Activated CD8-positive, alpha-beta T cell treated with anti-CD3 and anti-CD28 coated beads, Interleukin-2, amount 10 ng/mL, durations not matched to agents 7 days and 5 days (primary cell): ENCODE measurements at places on chromosomes 11 and 22. TPM values are rescaled to one million over a fixed set of nuclear protein-coding genes. Genes with fewer than 3 reads are reported as not detected.
A peak's percentile ranks its signal among the peaks of the same experiment; 100 is the strongest.

Gene ANO1
- total RNA-seq, result not detected

Gene SLC22A6
- total RNA-seq, result not detected

Gene CBLIF
- total RNA-seq, result not detected

Gene C11orf24
- 30.0 TPM for total RNA-seq

Gene OR10D3
- not detected for total RNA-seq

- DNase-seq, result no peak
Measured at GRCh38 chr11:117557361-117557760, 229.7 kb downstream of the CEP164 start.

GRCh38 chr11:69204941-69205742, 49.4 kb downstream of the SMIM38 start:
- no peak for DNase-seq

DNA sequence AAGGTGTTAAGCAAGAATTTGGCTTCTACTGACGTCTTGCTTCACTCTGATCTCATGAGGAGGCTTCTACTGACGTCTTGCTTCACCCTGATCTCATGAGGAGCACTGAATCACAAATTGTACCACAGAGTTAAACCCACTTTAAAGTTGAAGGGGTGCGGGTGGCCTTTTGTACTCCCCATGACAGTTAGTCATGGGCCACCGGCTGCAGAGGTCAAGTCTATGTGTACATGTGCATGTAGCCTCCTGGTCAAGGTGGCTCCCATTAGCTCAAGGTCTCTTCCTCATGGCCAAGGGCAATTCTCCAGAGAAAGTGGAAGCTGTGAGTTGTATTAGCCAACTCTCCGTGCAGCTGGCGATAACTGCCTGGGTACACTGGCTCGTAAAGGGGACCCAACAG, 23.1 kb upstream of the FZD4 start:
- DNase-seq, result no peak

- peak; percentile 85 for DNase-seq
Measured at GRCh38 chr11:1757861-1758610, 5.7 kb downstream of the CTSD start.

DNA sequence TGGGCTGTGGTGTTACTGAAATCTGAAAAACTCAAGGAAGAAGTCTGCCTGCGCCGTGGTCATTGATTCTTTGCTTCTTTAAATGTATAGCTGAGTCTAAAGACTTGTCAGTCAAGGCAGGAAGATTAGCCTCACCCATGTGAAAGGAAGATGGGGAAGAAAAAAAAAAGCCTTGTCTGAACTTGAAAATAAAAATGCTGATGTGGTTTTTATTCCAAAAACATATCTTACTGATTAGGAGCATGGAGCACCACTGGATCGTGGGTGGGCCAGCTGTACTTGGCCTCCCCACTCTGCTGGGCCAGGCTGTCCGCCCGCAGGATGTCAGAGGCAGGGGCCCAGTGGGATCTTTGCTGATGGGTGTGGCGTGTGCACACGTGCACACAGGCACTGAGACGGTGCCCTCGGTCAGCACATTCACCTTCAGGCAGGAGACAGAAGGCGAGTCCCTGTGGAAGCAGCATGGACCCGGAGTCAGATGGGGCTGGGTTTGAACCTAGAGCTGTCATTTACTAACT, 111.9 kb downstream of the WNT7B start:
- DNase-seq, result no peak

DNA sequence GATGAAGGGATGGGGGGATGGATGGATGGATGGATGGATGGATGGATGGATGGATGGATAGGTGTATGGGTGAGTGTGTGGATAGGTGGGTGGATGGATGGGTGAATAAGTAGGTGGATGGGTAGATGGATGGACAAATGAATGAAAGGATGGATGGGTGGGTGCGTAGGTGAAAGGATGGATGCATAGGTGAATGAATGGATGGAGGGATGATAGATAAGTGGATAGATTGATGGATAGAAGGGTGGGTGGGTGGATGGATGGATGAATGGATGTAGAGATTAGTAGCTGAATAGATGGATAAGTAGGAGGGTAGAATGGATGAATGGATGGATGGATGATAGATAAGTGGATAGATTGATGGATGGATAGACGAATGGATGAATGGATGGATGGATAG, 152.7 kb downstream of the MN1 start:
- DNase-seq, result no peak

DNA sequence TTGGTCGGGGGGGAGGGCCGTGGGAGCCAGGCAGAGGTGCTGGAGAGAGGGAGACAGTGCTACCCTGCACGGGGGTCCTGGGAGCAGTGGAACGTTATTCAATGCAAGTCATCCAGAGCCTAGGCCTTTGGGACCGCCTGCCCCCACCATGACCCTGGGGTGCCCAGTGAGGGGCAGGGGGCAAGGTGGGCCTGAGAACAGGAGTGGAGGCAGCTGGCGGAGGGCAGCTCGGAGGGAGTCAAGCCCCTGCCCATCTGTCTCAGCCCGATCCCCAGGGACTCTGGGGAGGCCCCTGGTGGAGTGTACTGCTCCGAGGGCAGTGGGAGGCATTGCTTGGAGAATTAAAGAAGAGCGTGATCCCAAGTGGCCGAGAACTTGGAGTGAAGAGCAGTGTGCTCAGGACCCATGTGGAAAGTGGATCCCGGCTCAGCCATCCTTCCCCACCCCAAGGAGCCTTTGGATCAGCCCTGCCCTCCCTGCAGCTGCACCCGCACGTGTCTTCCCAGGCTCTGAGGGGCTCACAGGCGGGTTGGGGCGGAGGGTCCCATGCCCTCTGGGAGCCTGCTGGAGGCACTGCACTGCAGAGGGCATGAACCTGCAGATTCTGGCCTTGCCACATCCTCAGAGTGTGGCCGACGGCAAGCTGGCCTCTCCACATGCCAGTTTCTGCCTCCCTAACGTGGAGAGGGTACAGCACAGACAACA, 34.0 kb upstream of the SMIM38 start:
- DNase-seq, result no peak

GRCh38 chr11:95296621-95297025, 65.6 kb upstream of the SESN3 start:
- no peak for DNase-seq

DNA sequence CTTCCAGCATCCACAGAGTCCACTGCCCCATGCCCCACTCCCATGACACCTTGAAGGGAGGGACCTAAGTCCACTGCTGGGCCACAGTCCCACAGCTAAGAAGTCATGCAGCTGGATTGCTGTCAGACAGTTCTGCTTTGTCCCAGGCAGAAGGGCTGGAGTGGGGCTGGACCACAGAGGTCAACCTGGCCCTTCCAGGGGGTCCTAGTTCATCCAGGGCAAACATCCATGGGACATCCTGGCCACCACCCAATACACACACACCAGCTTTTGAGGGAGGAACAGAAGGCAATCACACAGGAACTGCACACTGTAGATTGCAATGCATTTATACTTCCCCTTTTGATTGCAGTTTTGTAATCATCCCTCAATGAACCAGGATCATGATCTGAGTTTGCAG, 11.3 kb upstream of the APOL4 start:
- no peak for DNase-seq

- no peak for DNase-seq
Measured at GRCh38 chr11:70358753-70359152, 39.6 kb upstream of the CTTN start.

DNA sequence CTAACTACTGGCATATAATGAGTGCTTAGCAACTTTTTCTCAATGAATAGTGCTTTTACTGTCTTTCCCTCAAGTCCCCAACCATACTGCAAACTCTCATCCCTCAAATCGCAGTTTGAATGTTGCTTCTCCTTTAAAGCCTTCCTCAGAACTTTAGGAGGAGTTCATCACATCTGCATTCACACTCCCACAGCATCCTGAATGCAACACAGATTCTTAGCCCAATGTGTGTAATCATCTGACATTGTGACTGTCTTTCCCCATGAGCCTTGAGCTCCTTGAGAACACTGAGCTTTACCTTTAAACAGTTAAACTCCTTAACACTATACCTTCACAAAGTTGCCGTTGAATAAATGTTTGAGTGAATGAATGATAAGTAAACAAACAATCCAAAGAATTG, 81.7 kb upstream of the FAM181B start:
- no peak for DNase-seq

DNA sequence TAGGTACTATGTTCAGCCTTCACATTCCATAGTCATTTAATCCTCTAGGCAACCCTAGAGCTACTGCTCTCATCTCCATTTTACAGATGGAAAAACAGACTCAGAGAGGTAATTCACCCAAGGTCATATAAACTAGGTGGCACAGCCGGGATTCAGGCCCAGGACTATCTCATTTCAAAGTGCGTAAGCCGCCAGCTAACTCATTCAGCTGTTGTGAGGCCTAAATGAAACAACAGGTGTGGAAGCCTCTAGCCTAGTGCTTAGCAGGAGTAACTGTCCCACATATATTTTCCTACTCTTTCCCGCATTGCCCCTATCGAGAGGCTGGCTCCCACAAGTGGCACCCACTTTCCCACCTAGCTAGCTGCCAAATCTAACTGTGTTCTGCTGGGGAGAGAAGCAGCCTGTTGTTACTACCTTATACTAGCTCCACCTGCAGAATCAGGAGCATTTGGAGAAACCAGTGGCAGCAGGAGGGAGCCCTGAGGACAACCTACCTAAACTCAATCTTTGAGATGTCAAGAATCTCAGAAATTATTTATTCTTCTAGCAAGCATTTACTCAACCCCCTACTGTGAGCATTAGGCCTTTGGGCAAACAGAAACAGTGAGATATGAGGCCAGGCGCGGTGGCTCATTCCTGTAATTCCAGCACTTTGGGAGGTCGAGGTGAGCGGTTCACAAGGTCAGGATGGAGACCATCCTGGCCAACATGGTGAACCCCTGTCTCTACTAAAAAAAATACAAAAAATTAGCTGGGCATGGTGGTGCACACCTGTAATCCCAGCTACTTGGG, 20.9 kb downstream of the PRG3 start:
- no peak for DNase-seq

DNA sequence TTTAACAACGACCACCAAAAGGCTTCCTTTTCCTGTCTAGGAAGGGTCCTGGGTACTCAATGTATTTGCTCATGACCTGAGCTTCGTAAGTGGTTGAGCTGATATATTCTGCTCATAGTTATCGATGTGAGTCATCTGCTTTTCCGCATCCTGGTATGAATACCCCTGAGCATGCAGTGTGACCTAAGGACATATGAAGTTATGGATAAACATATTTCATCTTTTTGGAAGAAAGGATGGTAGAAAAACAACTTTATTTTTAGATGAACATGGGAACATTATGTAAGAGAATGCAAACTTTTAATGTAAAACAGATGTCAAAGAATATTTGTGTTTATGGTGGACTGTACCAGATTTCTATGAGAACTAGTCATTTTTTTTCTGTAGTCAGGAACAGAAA, 28.4 kb downstream of the TRPC6 start:
- DNase-seq, result no peak

DNA sequence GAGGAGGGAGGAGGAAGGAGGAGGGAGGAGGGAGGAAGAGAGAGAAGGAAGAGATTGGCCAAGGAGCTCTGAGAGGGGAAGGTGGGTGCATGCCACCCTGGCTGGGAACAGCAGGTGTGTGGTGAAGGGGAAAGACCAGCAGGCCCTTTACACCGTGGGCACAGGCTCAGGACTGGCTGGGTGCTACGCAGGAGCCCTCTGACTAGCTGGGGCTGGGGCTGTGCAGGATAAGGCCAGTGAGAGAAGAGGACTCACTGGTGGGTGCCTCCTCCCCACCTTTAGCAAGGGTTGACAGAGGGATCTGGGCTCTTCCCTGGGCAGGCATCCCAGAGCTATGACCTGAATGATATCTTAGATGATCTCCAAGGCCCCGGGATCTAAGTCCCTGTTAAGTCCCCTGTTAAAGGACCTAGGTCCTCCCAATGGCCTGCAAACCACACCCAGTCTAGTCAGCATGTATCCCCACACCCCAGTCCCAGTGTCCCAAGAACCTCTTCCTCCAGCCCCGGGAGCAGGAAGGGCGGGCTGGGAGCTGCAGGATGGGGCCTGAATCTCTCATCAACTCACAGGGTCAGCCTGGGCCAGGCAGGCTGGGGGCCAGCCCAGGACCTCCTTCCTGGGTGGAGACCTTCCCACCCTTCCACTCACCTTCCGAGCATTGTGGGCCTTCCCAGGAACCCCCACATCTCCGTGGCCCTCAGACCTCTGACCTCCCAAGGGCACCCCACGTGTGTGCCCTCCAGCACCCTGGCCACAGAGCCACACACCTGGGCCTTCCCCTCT, 55.4 kb downstream of the CDKN1C start:
- DNase-seq, result no peak
